ENCODE measurements at places on chromosomes 3 and 15. TPM values are rescaled to one million over a fixed set of nuclear protein-coding genes. Genes with fewer than 3 reads are reported as not detected.

DNA sequence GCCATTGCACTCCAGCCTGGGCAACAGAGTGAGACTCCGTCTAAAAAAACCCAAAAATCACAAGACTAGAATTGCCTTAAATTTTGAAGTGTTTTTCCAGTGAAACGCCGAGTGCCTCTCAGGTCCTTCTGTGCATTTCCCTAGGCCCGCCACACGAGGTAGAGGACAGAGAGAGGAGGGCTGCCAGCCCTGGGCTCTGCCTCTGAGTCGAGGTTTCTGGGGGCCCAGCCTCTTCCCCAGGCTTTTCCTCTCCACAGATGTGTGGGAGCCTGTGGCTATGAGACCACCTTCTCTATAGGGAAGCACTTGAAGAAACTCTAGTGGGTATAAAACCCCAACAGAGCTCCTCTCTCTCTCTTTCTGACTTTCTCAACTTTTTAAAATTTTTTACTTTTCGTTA is 10.9 kb upstream of the EHD4 start:
- DNase-seq = no peak

DNA sequence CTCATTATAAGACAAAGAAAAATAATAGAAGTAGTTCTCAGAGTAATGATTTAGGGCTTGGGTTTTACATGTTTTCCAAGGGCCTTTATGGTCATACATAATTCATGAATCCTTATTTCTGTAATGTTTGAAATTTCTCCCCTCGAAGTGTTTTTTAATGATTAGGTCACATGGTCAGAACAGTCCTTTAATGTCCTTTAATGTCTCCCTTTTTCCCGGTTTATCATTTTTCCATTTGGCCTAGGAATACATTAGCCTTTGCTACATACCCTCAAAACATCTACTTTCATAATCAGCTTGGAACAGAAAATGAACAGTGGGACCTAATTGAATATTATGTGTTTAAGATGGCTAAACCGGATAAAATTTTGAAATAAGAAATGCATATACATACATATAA is 159.9 kb upstream of the ROBO2 start:
- DNase-seq = no peak

DNA sequence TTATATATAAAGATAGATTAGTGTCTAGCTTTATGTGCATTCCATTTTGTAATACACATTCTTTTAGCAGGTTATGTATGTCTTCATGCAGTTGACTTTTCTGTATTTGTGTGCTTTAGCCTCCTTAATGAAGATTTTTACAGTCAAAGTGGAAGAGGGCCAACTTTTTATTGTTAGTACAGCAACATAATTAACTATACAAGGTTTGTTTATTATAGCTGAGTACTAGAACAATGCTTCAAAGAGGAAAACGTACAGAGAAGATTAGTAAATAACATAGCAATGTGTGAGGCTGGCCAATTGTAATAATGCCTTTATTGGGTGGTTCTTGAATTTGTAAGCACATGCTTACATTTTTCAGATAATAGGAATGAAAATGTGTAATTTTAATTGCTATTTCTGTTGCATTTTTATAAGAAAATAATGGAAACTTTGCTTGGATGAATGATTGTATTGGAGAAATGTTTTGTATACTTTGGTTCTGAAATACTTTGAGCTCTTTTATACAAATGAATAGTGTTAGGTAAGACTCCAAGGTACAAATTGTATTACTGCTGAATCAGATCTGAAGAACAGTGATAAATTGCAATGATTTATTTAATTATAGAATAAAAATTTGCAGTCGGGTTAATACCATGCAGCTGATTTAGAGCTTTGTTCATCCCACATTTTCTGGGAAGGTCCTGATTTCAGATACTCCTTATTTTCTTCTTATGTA is 41.4 kb downstream of the UBE2E2 start:
- DNase-seq = no peak

DNA sequence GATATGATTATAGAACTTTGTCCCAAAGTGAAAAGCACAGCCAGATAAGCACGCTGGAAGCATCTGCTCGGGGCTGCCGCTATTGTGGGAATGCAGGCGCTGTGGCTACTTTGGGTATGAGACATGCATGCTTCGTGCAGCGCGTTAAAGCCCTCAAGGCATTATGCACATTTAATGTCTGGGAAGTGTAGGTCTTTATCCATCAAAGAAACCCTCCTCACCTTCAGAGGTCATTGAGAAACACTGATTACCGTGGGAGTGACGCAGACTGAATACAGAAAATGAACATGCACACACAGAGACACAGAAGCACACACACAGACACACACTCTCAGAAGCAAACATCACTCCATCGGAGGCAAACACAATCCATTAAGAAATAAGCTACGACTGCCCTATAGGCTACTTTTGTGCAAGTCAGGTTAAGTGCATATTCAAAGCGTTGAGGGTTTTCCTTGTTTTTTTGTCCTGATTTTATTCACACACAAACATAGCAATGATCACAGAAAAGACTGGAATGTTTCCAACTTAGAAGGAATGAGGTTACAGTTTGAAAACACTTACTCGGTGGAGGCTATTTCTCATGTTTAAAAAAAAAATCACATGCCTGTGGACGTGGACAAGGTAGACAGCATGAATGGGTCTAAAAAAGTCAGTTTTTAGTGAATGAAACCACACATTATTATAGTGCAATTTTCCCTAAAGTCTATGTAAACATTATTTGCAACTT is 68.5 kb downstream of the PLCH1 start:
- no peak for DNase-seq

DNA sequence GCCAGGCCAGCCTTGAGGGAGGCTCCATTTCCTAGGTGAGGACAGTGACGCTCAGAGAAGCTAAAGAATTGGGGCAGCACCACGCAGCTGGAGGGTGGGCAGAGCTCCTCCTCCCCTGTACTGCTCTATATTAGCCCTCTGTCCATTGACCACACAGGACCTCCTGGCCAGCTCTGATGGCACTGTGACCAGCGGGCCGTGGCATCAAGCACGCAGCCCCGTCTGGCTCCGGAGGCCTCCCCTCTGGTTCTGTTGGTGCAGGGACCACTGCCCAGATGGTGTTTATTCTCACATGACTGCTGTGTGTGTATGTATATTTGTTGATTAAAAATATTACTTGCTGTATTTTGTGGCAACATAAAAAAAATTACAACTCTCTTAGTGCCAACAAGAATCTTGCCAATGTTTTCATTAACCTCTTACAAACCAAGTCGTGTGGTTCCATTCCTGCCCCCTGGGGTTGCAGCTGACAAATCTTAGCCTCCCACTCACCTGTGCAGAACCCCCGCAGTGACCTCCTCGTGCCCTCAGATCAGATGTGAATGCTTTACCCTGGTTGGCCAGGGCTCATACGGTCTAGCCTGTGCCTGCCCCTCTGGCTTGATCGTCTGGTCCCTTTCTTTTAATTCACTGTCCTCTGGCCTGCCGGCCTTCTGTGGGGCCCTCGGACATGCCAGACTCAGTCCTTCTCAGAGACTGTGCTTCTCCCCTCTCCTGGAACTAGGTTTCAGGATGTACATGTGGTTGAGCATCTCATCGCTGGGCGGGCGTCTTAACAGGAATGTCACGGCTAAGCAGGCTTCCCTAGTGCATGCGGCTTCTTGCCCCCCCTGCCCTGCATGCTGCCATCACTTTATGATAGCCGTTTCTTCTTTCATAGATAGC is 14.8 kb downstream of the CHCHD6 start:
- DNase-seq = no peak

GRCh38 chr3:184685646-184686045 is 26.2 kb downstream of the MAGEF1 start:
- DNase-seq = no peak

- DNase-seq = no peak
Measured at GRCh38 chr3:174620138-174620537, 239.0 kb upstream of the NAALADL2 start.

DNA sequence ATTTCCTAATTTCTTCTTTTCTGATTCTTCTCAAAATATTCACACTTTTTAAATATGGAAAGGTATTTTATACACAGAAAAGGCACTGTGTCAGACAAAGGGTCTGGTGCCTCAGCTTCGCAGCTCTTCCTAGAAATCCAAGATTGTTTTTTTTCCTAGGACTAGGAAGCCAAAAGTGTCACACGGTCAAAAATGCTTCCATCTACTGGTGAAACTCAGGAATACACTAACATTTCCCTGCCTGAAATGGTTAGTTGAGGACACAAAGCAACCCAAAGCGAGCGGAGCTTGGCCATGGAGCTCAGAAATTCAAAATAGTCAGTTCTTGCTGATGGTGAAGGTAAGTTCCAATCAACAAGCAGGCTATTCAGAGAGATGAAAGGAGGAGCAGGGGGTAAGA is 426.5 kb upstream of the RASGRP1 start:
- no peak for DNase-seq

- DNase-seq = no peak
Measured at GRCh38 chr3:134092208-134092701, 62.5 kb upstream of the SLCO2A1 start.

GRCh38 chr3:185625784-185626183 is 39.7 kb downstream of the SENP2 start:
- peak; percentile 70 for DNase-seq

GRCh38 chr3:43764471-43764870 is 73.7 kb downstream of the ABHD5 start:
- no peak for DNase-seq

DNA sequence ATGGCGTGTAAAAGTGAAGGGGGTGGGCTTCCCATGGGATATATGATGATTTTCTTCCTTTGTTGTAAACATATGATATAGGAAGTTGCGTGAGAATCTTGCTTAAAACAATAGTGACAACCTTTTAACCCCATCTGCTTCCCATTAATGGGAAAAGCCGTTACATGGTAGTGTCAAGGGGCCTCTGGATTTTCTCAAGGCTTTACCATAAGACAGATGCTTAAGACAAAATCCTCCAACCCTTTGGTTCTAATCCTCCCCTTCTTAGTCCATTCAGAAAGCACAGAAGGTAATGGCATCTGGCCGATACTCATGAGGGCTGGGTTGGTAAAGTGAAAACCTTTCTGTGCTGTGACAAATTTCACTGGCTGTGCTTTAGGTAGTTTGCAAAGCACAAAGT is 25.0 kb downstream of the DPH3 start:
- DNase-seq = no peak

GRCh38 chr3:7667774-7668173 is 806.9 kb downstream of the GRM7 start:
- DNase-seq = no peak

DNA sequence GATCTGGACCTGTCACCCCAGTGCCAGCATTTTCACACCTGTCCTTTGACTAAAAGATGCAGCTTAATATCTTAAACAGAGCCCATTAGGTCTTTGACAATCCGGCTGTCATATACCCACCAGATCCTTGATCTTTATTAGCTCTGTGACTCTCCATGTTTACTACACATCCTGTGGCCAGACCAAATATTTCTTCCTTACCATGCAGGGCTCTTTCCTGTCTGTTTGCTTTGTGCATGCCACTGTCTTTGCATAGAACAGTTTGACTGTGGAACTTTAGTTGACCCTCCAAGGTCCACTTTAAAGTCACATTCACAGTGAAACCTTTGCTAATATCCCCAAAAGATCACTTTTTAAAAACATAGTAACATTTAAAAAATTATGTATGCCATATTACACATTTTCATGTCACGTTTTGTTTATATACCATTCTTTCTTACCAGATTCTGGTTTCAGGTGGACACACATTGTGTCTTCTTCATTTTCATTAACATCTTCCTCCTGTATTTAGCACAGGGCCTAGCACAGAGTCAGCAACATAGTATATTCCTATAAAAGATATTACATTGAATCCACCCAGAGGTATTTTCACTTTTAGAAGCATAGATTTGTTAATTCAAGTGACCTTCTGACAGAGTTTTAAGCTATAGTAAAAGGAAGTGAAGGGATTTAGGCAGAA is 95.8 kb downstream of the RAP2B start:
- no peak for DNase-seq

DNA sequence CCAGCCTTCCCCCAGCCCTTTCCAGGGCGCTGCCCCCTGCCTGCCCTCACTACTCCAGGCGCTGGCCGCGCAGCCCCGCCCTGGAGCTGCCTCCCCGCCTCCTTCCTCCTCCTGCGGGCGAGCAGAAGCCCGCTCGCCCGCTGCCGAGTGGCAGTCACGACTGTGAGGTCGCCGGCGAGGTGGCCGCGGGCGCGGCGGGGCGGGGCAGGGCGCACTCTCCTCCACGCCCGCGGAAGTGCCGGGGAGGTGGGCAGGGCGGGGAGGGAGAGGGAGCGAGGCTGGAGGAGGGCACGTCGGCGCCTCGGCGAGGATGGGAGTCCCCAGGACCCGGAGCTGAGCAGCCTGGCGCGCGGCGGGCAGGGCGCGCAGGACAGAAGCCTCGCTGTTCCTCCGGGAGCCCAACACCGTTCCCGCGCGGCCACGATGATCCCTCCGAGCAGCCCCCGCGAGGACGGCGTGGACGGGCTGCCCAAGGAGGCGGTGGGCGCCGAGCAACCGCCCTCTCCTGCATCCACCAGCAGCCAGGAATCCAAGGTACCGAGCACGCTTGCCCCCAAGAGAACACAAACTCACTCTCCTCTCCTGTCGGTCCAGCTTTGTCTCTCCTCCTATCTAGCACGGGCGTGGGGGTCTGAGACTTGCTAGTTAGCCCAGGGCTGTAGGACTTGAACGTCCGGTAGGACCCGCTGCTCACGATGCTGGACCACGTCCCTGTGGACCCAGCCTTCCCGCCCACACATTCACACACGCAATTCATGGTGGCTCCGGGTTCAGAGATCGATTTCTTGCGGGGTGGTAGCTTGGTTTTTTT is at the start of gene STAC:
Gene STAC (plus strand): TSS at position 284 of the 811 bp plus-strand sequence. CDS start 140 bp downstream, at position 424.
- peak; percentile 56 for DNase-seq

DNA sequence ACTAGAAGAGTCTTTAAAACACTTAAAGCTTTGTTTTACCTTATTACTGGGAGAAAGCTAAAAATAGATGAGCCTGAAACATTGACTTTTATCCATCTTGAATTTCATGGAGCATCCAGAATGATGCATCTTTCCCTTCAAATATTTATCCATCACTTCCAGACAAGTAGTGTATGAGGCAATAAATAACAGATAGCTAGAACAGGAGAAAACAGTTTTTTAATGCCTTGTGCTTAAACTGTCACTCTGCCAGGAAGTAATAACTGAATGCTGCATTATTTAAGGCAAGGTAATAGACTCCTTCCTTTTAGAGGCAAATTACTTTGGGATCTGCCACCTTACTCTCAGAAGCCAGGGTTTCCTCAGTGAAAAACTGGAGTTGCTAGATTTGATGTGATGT is 225.8 kb upstream of the NAALADL2 start:
- no peak for DNase-seq

GRCh38 chr3:101340591-101340990 is 20.2 kb upstream of the IMPG2 start:
- no peak for DNase-seq

The PPM1L gene
- total RNA-seq = 2.7 TPM

The RLBP1 gene
- not detected for total RNA-seq

The ILDR1 gene
- total RNA-seq = 0.16 TPM

The ZDHHC23 gene
- 2.4 TPM for total RNA-seq

The REC114 gene
- not detected for total RNA-seq

The GOLGA6L4 gene
- 1.1 TPM for total RNA-seq

The VGLL3 gene
- total RNA-seq = not detected

The UBL7 gene
- 53.5 TPM for total RNA-seq

The CIB2 gene
- total RNA-seq = 1.5 TPM

All from activated CD4-positive, alpha-beta T cell treated with anti-CD3 and anti-CD28 coated beads, Interleukin-2, amount 10 ng/mL, durations not matched to agents 24 days and 14 days (primary cell).